RPMI7951 (cell line): ENCODE measurements at places on chromosomes 5 and 9.

DNA sequence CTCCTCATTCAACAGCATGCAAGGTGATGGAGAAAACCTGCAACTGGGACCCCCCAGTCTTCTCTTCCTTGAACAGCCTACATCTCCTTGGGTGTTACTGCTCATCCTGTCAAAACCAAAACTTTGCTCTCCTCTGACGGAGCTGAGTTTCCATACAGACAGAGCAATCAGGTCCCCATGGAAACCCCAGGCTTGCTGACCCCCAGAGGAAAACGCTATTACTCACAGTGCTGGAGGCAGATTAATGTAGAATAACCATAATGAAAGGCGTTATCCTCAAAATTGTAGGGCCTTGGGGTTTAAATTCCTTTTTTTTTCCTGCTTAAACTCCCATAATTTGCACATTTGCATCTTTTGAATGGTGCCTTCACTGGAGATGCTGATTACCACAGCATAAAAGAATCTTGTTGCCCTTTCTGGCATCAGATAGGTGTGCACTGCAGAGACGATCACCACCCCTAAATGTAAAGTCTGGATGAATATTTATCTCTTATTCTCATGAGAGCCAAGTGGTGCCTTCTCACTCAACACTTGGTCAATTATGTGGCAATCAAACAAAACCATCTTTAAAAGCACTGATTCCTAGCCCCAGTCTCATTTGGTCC, 126.3 kb downstream of the MSX2 start:
- no peak for DNase-seq

GRCh38 chr5:171927345-171927941, 79.0 kb downstream of the FBXW11 start:
- DNase-seq = no peak

- no peak for DNase-seq
Measured at GRCh38 chr9:111712369-111712768, 51.0 kb downstream of the GNG10 start.

DNA sequence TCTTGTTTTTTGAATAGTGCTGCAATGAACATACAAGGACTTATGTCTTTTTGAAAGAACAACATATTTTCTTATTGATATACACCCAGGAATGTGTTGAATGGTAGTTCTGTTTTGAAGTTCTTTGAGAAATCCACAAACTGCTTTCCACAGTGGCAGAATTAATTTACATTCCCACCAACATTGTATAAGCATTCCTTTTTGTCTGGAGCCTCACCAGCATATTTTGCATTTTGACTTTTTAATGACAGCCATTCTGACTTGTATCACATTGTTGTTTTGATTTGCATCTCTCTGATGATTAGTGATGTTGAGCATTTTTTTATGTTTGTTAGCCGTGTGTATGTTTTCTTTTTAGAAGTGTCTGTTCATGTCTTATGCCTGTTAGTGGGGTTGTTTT, 524.9 kb downstream of the SEMA5A start:
- no peak for DNase-seq

- DNase-seq = peak; percentile 95
Measured at GRCh38 chr9:105243015-105243686, 1.3 kb upstream of the SLC44A1 start.

- no peak for DNase-seq
Measured at GRCh38 chr5:158121678-158122077, 262.7 kb upstream of the CLINT1 start.

DNA sequence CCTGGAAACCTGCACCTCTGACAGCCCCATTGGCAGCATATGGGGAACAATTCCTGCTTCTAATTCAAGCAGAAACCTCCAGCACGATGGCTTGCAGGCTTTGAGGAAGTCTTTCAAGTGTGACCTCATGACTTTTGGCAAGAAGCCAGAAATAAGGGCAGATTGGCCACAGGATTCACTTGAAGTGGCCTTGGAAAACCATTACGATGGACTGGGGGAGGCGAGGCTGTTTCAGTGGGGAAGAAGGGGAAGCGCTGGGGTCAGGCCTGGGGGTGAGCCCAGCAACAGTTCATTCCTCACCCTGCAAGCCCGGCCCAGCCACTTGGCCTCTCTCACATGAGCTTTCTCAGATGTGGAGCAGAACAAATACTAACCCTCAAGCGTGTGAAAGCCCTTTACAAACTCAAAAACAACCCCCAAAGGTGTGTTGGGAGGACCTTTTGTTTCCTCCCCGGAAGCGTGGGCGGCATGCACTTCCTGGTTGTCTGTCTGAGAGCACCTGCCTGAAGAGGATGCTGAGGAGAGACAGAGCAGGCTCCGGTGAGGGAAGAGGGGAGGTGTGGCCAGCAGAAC, 26.9 kb upstream of the EEIG1 start:
- peak; percentile 91 for DNase-seq

DNA sequence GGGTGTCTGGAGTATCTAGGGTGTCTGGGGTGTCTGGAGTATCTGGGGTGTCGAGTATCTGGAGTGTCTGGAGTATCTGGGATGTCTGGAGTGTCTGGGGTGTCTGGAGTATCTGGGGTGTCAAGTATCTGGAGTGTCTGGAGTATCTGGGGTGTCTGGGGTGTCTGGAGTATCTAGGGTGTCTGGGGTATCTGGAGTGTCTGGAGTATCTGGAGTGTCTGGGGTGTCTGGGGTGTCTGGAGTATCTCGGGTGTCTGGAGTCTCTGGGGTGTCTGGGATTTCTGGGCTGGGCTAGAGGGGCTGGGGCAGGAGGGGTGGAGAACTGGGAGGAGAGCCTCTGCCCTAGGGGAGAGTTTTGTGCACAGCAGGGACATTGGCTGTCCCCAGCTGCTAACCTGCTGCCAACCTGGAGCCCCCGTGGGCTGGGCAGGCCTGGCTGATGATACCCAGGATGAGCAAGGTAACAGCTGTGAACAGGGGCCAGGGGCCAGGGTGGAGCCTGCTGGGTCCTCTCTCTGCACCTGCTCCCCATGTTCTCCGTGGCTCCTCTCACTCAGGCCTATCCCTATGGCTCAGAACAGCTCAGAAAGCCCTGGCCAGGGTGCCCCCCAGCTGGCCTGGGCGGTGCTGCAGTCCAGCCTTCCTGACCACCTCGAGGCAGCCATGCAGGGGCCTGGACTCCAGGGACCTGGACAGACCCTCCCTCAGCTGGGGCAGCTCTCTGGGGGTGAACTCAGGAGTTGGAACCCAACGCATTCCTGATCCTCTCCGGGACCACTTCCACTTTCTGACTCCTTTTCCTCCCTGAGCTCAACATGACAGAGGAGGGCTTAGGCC, 29.9 kb downstream of the LHX3 start:
- no peak for DNase-seq

GRCh38 chr5:157607371-157608161, 32.0 kb upstream of the ADAM19 start:
- DNase-seq = peak; percentile 68

GRCh38 chr9:99129091-99129490, 24.2 kb downstream of the TGFBR1 start:
- DNase-seq = no peak

DNA sequence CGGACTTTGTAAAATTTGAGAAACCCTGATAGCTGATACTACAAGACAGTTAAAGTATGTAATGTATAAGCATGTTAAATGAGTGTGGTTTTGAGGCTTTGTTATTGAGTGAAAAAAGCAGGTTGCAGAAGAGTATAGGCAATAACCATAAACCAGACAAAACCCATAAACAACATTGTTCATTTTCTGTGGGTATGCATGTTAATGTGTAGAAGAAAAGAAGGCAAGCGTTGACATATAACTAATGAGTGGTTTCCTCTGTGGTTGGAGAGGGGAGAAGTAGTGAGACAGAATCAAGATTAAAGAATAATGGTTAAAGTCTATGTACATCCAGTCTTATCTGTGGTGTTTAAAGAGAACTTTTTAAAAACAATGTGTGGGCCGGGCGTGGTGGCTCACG, 26.2 kb downstream of the RAD23B start:
- DNase-seq = no peak

- peak; percentile 85 for DNase-seq
Measured at GRCh38 chr5:946720-947625, 54.3 kb downstream of the TRIP13 start.

- DNase-seq = peak; percentile 13
Measured at GRCh38 chr5:43769571-43770355, 166.8 kb downstream of the NNT start.

DNA sequence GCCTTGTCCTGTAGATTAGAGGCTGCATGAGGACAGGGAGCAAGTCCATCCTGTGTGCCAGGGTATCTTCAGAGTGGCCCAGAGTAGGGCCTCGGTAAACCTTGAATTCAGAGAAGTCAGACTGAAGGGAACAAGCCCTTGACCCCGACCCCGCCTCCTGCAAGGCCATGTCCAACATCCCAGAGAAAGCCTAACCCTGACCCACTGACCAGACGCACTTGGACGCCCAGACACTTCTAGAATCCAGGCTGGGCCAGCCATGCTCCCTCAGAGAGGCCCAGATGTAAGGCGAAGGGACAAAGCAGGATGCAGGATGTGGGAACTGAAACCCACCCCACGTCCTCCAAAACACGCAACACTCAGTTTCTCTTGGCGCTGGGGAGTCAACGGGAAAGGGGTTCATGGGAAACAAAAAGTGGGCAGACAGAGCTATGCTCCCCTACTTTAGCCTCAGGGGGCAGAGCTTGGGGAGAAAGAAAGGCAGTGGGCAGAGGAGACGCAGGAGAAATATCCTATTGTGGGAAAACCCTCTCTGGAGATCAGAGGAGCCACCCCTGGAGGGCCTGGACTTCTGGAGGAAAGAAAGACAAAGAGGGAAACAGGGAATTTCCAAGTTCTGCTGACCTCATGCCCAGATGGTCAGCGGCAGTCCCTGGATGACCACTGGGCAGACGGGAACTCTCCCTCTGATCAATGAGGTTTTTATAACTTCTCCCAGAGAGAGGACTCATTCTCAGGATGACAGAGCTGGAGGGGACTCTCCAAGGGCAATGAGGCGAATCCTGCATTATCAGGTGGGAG, 13.0 kb downstream of the TNIP1 start:
- DNase-seq = peak; percentile 85

- DNase-seq = no peak
Measured at GRCh38 chr5:97909541-97909940, 726.5 kb upstream of the RIOK2 start.

GRCh38 chr9:124280176-124280691, 22.5 kb downstream of the NEK6 start:
- DNase-seq = peak; percentile 83

- DNase-seq = no peak
Measured at GRCh38 chr9:93645921-93646639, 69.7 kb downstream of the PHF2 start.

- DNase-seq = peak; percentile 70
Measured at GRCh38 chr9:100430286-100430940, 3.5 kb downstream of the MSANTD3 start.

- no peak for DNase-seq
Measured at GRCh38 chr9:17988489-17988888, 409.6 kb downstream of the SH3GL2 start.

DNA sequence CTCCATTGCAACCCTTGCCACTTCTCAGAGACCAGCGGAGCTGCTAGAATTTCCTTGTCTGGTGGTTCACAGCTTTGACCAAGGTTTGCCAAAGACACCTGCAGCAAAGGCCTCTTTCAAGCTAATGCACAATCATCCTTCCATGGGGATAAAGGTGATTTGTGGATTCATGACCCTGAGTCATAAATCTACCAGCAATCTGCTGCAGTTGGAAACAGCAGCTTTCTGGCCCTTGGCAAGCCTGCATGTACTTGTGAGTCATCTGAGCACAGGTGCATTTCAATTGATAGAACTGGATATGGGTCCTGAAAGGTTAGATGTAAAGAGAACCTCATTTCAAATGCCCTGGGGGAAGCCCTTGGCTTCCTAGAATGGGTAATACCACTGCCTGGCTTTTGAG, 21.6 kb upstream of the TCF7 start:
- peak; percentile 33 for DNase-seq

DNA sequence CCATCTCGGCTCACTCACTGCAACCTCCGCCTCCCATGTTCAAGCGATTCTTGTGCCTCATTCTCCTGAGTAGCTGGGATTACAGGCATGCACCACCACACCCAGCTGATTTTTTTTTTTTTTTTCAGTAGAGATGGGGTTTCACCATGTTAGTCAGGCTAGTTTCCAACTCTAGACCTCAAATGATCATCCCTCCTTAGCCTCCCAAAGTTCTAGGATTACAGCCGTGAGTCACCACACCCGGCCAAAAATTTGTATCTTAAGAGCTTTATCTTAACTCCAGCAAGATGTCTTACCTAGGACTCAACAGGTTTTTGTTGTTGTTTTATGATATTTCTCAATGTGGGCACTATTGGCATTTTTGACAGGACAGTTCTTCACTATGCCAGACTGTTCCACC, 27.9 kb downstream of the LYRM7 start:
- peak; percentile 60 for DNase-seq

GRCh38 chr9:112295174-112295573, 38.2 kb downstream of the PTBP3 start:
- no peak for DNase-seq

- DNase-seq = peak; percentile 58
Measured at GRCh38 chr5:112995764-112996618, 19.4 kb downstream of the DCP2 start.

DNA sequence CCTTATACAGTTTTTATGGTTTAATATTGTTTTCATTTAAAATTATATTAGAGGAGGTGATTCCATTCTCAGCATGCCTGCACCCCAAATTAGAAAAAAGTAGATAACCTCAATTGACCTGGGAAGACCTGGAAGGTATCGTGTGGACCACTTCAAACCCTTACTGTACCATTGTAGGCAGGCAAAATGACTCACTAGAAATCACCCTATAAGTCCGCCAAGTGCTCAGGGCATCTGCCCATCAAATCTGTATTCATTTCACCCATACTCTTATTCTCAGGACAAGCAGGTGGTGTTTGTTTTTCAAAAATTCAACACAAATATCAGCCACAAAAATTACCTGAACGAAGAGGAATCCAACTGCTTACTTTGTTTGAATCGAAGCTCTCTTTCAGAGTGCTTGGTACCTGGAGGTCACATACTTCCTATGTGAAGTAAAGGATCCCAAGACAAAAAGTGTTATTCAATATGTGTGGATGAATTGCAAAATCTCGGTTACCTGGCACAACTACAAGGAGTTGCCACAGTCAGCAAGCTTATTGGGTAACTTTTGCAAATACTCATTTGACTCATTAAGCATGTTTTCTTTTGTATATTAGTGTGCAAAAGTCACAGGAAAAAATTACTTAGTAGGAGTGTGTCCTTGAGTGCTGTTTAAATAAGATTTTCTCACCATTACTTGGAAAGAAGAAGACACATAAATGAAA, 216.2 kb downstream of the ENC1 start:
- DNase-seq = no peak

DNA sequence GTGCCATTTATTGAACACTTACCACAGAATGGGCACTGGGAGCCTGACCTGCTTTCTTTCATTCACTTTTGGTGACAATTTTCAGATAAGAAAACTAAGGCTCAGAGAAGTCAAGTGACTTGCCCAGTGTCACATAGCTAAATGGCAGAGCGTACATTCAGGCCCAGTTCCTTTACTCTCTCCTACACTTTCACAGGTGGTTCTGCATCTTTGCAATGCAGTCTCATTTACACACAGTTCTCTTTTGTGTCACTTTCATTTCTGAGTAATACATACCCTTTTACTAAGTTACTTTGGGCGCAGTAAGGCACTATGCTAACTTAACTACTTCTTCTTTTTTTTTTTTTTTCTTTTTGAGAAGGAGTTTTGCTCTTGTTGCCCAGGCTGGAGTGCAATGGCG, 8.3 kb downstream of the NFIL3 start:
- DNase-seq = no peak

- no peak for DNase-seq
Measured at GRCh38 chr5:6228257-6229250, 149.8 kb downstream of the MED10 start.

GRCh38 chr5:176692839-176693476, 45.7 kb downstream of the TSPAN17 start:
- DNase-seq = no peak

- DNase-seq = no peak
Measured at GRCh38 chr5:149341876-149342275, 3.4 kb upstream of the GRPEL2 start.
